ENCODE measurements at places on chromosomes 6 and 20. TPM values are rescaled to one million over a fixed set of nuclear protein-coding genes. Genes with fewer than 3 reads are reported as not detected.

GRCh38 chr6:7818257-7819214 is 92.1 kb downstream of the TXNDC5 start:
- no peaks in the 10 kb centered on the region for H3K36me3 ChIP-seq
- H3K4me3 ChIP-seq, result no peak overlapping the region
- DNase-seq, result no peak
- H3K4me1 ChIP-seq, result no peaks in the 10 kb centered on the region

DNA sequence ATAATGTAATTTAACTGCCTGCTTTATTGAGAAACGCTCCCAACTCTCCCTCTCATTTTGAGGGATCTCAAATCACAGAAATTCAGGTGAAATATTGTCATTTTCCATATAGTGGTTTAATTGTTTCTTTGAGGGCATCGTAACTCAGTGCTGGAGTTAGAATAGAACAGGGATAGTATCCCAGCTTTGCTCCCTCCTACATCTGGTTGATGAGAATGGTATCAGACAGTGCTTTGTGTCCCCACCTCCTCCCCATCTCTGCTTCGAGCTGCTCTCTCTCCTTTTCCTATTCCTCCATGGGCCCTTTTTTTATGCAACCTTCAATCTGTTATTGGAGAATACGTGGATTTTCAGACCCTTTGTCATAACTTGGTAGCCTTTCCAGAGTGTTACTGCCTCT is 41.2 kb upstream of the REV3L start:
- no peak overlapping the region for H3K4me3 ChIP-seq
- H3K27ac ChIP-seq, result no peak overlapping the region
- no peaks in the 10 kb centered on the region for H3K4me1 ChIP-seq
- DNase-seq, result no peak

GRCh38 chr6:79250107-79250514 is 15.6 kb upstream of the HMGN3 start:
- no peak for DNase-seq
- H3K36me3 ChIP-seq, result no peaks in the 10 kb centered on the region
- H3K27ac ChIP-seq, result no peak overlapping the region
- no peaks in the 10 kb centered on the region for H3K27me3 ChIP-seq

- H3K27me3 ChIP-seq, result no peaks in the 10 kb centered on the region
- H3K4me3 ChIP-seq, result no peak overlapping the region
- H3K36me3 ChIP-seq, result no peaks in the 10 kb centered on the region
- DNase-seq, result no peak
- H3K27ac ChIP-seq, result no peak overlapping the region
- no peaks in the 10 kb centered on the region for H3K4me1 ChIP-seq
Observed at GRCh38 chr20:12504779-12505178, 504.0 kb upstream of the SPTLC3 start.

- H3K36me3 ChIP-seq, result no peaks in the 10 kb centered on the region
- H3K4me3 ChIP-seq, result no peak overlapping the region
- H3K27me3 ChIP-seq, result no peaks in the 10 kb centered on the region
- H3K4me1 ChIP-seq, result peaks cover 24% of the 10 kb centered on the region
Observed at GRCh38 chr20:62778601-62779416, 17.5 kb upstream of the MRGBP start.

DNA sequence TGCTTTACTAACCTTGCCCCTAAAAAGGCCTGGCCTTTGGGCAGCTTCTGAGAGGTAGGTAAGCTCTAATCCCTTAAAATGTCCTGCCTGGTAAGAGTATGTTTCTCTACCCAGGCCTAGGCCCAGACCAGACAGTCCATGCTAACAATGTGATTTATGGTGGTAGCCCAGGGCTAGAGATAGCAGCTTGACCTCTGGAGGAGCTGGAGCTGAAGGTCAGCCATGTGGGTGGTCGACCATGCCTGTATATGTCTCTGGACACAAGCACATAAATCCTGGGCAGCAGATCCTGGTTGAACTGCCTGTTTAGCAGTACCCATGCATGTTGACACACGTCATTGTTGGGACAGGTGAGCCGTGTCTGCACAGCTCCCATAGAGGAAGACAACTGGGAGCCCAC is 62.1 kb upstream of the PHACTR1 start:
- no peaks in the 10 kb centered on the region for H3K4me1 ChIP-seq
- no peak overlapping the region for H3K27ac ChIP-seq
- DNase-seq, result no peak
- no peaks in the 10 kb centered on the region for H3K36me3 ChIP-seq
- H3K4me3 ChIP-seq, result no peak overlapping the region

DNA sequence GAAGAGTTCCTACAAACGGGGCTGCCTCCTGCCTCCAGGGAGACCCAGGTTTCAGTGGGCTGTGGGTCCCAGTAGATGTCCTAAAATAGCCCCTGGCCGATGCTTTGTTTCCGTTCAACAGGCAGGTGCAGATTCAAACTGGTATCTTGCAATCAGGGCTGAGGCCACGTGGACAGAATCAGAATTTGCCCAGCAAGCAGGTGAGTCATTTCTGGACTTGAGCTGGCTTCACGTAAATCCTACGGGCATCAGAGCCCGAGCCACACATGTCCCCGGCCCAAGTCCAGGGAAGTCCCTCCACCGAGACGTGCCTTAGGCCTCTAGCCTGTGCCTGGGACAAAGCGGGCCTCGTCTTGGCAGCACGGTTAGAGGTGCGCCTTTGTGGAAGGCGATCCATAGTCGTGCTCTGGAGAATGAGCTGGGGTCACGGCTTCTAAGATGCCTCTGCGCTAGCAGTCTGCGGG is 101.6 kb upstream of the FRMD1 start:
- no peaks in the 10 kb centered on the region for H3K4me1 ChIP-seq
- no peak overlapping the region for H3K4me3 ChIP-seq
- no peak for DNase-seq
- no peaks in the 10 kb centered on the region for H3K27me3 ChIP-seq
- no peaks in the 10 kb centered on the region for H3K36me3 ChIP-seq

DNA sequence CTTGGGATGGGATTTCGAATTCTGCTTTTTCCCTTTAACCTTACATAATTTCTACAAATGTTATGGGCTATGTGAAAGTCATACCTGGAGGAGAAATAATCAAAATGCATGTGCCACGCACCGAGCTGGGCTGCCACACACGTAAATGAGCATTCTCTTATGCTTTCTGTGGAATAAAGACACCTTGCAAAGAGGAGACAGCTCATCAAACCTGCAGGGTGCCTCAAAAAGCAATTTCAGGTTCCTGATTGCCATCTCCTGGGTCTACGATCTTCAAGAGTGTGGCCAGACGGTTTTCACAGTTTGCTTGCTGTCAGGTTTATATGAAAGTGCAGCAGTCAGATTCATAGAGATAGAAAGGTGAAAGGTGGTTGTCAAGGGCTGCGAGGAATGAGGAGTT is 36.6 kb downstream of the DUSP22 start:
- no peak for DNase-seq
- H3K27ac ChIP-seq, result no peak overlapping the region
- H3K4me1 ChIP-seq, result no peaks in the 10 kb centered on the region
- H3K4me3 ChIP-seq, result no peak overlapping the region

DNA sequence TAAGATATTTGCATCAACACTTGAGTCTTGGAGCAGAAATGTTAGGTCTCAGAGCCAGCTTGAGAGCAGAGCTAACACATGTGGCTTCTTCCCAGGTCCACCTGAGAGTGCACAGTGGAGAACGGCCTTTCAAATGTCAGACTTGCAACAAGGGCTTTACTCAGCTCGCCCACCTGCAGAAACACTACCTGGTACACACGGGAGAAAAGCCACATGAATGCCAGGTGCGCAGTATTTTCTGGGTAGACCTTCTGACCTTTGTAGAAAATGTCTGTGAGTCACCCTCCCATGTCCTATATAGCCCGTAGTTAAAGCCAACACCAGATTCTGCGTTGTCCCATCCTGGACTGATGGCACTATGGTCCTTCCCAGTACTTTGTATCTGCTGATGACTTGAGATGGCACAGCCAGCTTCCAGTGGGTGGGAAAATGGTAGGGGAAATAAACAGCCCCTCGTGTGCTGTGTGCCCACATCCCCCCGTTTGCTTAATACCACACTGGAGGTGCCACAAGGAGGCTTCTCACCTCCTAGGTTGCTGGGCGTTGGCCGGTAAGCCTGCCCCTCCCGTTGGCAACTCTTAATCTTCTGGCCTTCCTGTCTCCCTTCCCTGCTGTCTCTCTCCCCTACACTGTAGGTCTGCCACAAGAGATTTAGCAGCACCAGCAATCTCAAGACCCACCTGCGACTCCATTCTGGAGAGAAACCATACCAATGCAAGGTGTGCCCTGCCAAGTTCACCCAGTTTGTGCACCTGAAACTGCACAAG is 20.3 kb downstream of the PRDM1 start:
- H3K27me3 ChIP-seq, result no peaks in the 10 kb centered on the region
- no peak for DNase-seq
- no peak overlapping the region for H3K27ac ChIP-seq
- H3K4me3 ChIP-seq, result no peak overlapping the region

DNA sequence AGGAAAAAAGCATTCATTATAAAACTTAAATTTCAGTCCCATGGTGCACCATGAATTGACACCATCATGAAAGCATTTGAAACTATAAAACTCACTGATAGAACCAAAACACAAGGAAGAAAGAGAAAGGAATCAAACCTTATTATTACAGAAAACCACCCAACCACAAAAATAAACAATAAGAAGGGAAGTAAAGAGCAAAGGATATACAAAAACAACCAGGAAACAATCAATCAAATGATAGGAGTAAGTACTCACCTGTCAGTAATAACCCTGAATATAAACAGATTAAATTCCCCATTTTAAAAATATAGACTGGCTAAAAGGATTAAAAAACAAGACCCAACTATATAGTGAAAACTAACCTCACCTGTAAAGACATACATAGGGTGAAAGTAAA is 5.8 kb downstream of the SLPI start:
- H3K4me1 ChIP-seq, result no peaks in the 10 kb centered on the region
- DNase-seq, result no peak
- H3K27me3 ChIP-seq, result no peaks in the 10 kb centered on the region
- no peak overlapping the region for H3K4me3 ChIP-seq
- no peaks in the 10 kb centered on the region for H3K36me3 ChIP-seq
- H3K27ac ChIP-seq, result no peak overlapping the region

DNA sequence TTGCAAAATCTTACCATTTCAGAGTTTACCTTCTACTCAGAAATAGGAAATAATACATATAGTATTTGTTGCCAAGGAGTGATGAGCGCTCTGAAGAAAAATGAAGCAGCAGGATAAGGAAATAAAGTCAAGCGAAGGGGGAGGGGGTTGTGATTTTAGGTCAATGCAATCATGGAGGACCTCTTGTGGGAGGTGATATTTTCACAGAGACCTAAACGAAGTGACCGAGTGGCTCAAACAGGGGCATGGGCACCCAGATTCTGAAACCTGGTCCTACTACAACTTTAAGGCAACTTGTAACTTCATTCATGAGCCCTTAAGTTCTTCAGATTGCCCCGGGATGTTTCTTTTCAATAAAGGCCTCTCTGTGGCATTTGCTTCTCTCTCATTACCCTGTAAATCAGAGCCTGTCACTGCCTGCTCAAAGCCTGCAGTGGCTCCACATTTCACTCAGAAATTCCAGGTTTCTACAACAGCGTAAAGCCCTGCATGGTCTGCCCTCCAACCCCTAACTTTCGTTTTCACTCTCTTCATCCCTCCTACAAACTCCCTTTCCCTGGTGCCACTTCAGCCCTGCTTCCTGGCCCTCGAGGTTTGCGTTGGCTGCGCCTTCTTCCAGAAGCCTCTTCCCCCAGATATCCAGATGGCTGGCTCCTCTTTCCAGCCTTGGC is 162.7 kb downstream of the TBC1D7 start:
- no peak for DNase-seq
- no peaks in the 10 kb centered on the region for H3K36me3 ChIP-seq
- no peak overlapping the region for H3K4me3 ChIP-seq
- no peaks in the 10 kb centered on the region for H3K4me1 ChIP-seq
- no peak overlapping the region for H3K27ac ChIP-seq

GRCh38 chr6:32570363-32570905 is 19.2 kb downstream of the HLA-DRB1 start:
- H3K27me3 ChIP-seq, result no peaks in the 10 kb centered on the region
- no peaks in the 10 kb centered on the region for H3K36me3 ChIP-seq
- no peak overlapping the region for H3K4me3 ChIP-seq
- no peak for DNase-seq
- H3K4me1 ChIP-seq, result no peaks in the 10 kb centered on the region
- H3K27ac ChIP-seq, result no peak overlapping the region

- H3K27ac ChIP-seq, result no peak overlapping the region
- H3K36me3 ChIP-seq, result no peaks in the 10 kb centered on the region
- H3K27me3 ChIP-seq, result no peaks in the 10 kb centered on the region
- DNase-seq, result no peak
- no peaks in the 10 kb centered on the region for H3K4me1 ChIP-seq
Observed at GRCh38 chr20:46286382-46286781, 21.9 kb downstream of the CDH22 start.

- DNase-seq, result no peak
- peaks cover 5% of the 10 kb centered on the region for H3K4me1 ChIP-seq
- no peak overlapping the region for H3K27ac ChIP-seq
- H3K4me3 ChIP-seq, result no peak overlapping the region
- no peaks in the 10 kb centered on the region for H3K27me3 ChIP-seq
Observed at GRCh38 chr6:158165919-158166416, 2.1 kb downstream of the SERAC1 start.

GRCh38 chr6:168288781-168289570 is 30.6 kb downstream of the DACT2 start:
- H3K4me3 ChIP-seq, result no peak overlapping the region
- no peaks in the 10 kb centered on the region for H3K4me1 ChIP-seq
- no peaks in the 10 kb centered on the region for H3K36me3 ChIP-seq
- H3K27me3 ChIP-seq, result no peaks in the 10 kb centered on the region
- no peak overlapping the region for H3K27ac ChIP-seq
- DNase-seq, result no peak

DNA sequence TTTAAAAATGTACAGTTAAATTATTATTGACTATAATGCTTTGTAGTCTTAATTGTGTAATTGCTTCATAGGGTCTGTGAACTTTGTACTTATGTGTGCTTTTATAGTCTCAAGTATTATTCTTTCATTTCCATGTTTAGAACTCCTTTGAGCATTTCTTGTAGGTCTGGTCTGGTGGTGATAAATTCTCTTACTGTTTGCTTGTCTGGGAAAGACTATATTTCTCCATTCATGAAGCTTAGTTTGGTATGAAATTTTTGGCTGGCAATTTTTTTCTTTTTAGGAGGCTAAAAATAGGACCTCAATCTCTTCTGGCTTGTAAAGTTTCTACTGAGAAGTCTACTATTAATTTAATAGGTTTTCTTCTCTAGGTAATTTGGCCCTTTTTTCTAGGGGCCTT is 67.4 kb downstream of the CCDC170 start:
- H3K4me1 ChIP-seq, result no peaks in the 10 kb centered on the region
- H3K36me3 ChIP-seq, result no peaks in the 10 kb centered on the region
- no peaks in the 10 kb centered on the region for H3K27me3 ChIP-seq
- DNase-seq, result no peak

DNA sequence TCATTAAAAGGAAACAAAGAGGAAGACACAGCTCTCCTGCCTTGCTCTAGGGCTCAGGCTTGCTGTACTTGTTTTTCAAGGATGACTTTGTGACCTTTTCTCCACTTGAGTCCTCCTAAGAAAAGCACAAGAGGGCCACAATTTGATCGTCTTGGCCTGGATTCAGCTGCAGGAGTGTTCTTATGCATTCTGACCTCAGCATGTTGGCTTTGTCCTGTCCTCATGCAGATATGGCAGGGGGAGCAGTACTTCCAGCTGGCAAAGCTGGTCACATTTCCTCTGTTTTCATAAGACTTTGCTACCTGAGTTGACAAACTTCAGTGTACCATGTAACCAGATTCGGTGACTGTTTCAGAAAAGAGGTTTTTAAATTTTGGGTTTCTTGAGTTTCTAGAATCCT is 30.8 kb downstream of the KDM1B start:
- H3K4me3 ChIP-seq, result no peak overlapping the region
- no peak overlapping the region for H3K27ac ChIP-seq

CPXM1 gene
- 1.8 TPM for total RNA-seq

HLA-G gene
- 2.7 TPM for total RNA-seq

UCKL1 gene
- 44.8 TPM for total RNA-seq

BTNL2 gene
- total RNA-seq, result not detected

CARMIL1 gene
- total RNA-seq, result 2.6 TPM

CLVS2 gene
- total RNA-seq, result not detected

Data from naive thymus-derived CD4-positive, alpha-beta T cell (primary cell).